ENCODE measurements at places on chromosomes 7 and 10.
A peak's percentile ranks its signal among the peaks of the same experiment; 100 is the strongest.

DNA sequence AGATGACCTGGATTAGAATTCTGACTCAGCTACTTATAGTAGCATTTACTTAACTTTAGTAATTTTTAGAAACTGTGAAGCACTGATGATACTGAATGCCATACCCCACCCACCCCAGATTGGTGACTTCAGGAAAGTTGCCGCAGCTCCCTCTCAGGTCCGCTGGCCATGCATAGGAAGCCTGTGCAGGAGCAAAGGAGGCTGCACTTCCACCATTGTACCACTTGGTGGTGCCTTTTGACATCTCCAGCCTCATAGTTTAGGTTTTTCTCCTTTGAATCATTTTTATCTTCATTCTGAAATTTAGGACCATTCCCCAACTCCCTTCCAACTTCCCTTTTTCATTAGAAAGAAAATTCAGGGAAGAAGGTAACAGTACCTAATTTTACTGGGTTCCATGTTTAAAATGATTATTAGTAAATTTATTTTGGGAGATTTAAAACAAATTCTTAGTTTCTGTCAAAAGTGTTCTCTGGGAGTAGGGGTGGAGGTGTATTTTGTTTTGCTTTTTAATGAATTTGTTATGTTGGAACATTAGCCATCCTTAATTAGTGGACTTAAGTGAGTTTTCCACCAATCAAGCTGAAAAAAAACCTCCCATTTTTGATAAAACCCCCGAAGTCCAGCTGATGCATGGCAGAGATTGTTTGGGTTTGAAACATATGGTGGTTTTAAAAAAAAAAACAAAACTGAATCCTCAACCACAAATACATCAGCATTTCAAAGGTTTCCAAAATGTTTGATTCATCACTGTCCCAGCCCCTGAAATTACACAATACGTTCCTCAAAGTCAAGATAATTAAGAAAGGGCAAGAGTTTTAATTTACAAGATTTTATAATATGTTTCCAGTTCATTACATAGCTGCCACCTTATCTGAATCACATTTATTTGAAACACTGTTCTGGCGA lies 109.6 kb downstream of the WNT2 start:
- peak; percentile 47 for DNase-seq

GRCh38 chr7:37198906-37199485 lies 249.7 kb downstream of the ELMO1 start:
- peak; percentile 84 for DNase-seq

GRCh38 chr10:12314836-12315235 lies 34.5 kb upstream of the CAMK1D start:
- DNase-seq: no peak

DNA sequence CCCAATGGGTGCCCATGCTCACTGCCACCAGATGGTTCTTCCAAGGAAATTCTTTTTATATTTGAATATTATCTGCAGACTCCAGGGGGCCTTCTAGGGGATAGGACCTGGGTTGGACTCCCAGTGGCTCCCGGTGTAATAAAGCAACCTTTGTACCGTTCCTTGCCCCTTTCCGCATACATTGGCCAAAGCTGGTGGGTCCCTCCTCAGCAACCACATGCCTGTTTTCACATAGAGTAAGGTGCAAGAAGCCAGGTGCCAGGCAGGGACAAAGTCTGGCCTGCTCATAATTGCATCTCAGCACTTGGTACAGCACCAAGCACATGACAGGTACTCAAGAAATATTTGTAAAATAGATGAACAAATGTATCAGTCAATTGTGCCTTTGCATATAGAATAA lies 46.4 kb upstream of the PPP1R3C start:
- DNase-seq: no peak

- no peak for DNase-seq
Observed at GRCh38 chr7:129642871-129643549, 31.5 kb downstream of the NRF1 start.

DNA sequence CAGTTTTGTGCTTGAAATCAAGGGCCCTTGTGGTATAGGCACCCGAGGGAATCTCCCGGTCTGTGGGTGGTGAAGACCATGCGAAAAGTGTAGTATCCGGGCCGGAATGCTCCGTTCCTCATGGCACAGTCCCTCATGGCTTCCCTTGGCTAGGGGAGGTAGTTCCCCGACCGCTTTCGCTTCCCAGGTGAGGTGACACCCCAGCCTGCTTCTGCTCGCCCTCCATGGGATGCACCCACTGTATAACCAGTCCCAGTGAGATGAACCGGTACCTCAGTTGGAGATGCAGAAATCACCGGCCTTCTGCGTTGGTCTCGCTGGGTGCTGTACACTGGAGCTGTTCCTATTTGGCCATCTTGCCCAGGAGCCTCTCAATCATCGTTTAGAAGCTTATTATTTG lies 195.7 kb upstream of the POT1 start:
- no peak for DNase-seq

DNA sequence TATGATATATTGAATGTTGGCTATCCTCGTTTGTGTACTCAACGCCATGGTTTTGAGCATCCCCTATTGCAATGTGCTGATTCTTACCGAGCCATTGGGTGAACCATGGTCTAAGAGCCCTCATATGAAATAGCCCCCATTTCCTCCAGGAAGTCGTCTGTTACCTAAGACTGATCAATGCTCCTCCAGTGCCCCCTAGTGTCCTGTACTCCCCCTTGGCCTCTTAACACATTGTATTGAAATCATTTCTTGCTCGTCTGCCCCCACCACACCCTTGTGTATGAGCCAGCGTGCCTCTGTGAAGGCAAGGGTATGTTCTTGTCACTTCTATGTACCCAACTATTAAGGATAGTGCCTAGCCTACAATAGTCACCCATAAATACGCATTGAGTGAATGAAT lies 11.2 kb upstream of the SLC35B4 start:
- peak; percentile 67 for DNase-seq

DNA sequence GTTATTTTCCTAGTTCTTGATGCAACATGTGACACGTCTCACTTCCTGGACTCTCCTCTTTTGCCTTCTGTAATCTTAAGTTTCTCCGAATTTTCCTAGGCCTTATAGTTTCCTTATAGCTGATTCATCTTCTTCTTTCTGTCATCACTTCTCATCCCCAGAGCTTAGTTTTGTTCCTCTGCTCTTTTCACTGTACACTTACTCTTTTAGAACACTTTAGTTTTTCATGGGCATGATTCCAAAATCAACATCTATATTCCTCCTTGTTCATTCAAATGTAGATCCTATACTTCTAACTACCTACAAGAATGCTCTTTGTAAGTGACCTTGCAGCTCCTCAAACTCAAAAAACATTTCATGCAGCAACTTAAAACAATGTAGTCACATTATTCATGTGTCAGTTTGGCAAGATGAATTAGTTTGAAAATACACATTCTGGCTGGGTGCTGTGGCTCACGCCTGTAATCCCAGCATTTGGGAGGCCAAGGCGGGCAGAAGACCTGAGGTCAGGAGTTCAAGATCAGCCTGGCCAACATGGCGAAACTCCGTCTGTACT lies 13.1 kb upstream of the SLC26A3 start:
- DNase-seq: no peak

DNA sequence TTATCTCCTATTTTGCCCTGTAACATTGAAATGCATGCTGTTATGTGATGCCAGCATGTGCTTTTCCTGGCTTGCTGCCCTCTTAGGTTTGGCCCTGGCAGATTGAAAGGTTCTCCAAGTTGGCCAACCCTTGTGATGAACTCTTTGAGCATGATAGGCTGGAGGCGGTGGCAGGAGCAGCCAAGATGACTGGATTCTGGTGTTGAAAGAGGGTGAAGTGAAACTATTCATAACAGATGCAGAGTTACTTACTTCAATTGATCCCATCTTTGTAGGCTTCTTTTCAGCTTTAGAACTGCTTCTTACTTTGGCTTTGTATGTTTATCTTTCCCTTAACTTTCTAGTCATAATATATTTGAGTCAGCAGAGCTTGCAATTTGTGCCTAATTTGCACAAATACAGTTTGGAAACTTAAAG lies 57.6 kb downstream of the BICC1 start:
- DNase-seq: no peak

GRCh38 chr10:88594482-88594881 lies 7.9 kb downstream of the LIPJ start:
- no peak for DNase-seq

All from CD4-positive, alpha-beta T cell treated with Interleukin-17A for 4 hours (primary cell).